ENCODE measurements at places on chromosomes 2 and 18. TPM values are rescaled to one million over a fixed set of nuclear protein-coding genes. Genes with fewer than 3 reads are reported as not detected.

Gene PRKCE
- total RNA-seq, result 62.2 TPM

Gene PLGLB1
- total RNA-seq, result 6.2 TPM

Gene SCG2
- total RNA-seq, result 52.9 TPM

Gene EN1
- total RNA-seq, result not detected

Gene VWC2L
- total RNA-seq, result 20.9 TPM

Gene CDK5R2
- total RNA-seq, result 6.2 TPM

Gene GREB1L
- total RNA-seq, result 0.31 TPM

Gene SLC5A6
- total RNA-seq, result 15.6 TPM

DNA sequence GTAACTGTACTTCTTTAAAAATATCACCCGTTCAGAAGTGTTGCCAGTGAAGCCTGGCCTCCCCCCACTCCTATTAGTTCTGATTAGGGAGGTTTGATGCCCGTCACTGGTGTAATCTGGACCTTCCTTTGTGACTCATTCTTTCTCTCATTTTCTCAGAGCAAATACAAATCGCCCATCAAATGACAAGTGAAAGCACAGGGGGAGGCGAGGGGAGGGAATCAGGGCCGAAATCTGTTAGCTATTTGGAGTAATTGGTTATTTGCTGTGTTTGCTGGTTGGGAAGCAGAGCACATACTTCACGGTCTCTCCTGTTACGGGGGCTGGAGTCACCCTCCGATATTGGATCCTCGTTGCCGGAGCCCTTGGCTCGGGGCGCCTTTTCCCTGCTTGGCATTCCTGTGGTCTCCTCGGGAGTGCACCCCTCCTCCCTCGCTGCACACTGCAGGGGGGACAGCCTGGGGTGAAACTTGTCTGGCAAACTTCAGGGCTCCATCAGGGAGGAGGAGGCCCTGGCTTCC is 178.1 kb downstream of the DYSF start:
- no peak for DNase-seq

GRCh38 chr18:44788334-44788733 is 107.6 kb downstream of the SETBP1 start:
- DNase-seq, result no peak

DNA sequence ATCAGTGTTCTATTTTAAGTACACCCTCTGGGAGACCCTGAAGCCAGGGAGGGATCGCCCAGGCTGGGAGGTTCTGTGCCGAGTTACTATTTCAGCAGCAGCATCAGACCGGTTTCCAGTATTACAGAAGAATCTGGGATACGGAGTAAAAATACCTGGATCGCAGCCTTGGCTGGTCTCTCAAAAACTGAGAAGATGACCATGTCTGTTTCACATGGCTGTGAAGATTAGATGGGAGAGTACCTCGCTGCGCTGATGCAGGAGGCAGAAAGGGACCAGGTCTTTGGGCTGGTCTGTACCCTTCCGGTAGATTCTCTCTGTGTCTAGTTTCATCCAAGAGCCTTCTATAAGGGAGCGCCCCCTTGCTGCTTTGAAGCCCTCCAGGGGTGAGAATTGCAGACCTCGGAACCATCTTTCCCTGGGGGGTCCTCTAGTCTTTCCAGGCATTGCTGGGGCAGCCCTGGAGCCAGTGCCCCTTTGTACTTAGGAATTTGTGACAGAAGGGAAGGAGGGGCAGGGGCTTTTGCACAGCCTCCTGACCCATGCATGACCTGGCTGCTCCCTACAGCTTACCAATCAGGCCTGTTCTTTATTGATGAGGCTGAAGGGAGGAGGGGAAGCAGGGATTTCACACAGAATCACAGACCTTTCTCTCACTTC is 56.3 kb upstream of the MAPRE3 start:
- DNase-seq, result no peak

GRCh38 chr2:195214072-195214471 is 443.0 kb upstream of the SLC39A10 start:
- no peak for DNase-seq

DNA sequence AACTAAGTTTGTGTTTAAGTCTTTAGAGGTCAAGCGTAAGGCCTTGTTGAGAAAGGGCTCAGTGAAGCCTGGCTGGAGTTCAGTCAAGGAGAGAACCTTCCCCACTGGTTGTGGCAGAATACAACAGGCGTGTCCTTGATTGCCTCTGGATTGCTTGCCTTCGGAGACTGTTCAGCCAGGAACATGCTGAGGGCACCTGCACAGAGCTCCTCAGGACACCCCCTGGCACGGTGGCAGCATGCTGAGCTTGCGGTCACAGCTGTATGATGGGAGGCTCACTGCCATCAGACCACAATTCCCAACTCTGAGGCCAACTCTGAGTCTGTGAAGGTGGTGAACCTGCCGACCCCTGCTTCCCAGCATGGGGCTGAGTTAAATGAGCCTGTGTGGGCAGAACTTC is 130.0 kb downstream of the LPIN1 start:
- DNase-seq, result no peak

GRCh38 chr18:2854875-2855274 is 8.1 kb downstream of the EMILIN2 start:
- no peak for DNase-seq

GRCh38 chr18:31942291-31942998 is 483 bp downstream of the TRAPPC8 start:
- no peak for DNase-seq

- no peak for DNase-seq
Measured at GRCh38 chr2:23967846-23968245, 27.6 kb downstream of the UBXN2A start.

GRCh38 chr2:109170645-109171044 is 41.6 kb downstream of the SH3RF3 start:
- no peak for DNase-seq

DNA sequence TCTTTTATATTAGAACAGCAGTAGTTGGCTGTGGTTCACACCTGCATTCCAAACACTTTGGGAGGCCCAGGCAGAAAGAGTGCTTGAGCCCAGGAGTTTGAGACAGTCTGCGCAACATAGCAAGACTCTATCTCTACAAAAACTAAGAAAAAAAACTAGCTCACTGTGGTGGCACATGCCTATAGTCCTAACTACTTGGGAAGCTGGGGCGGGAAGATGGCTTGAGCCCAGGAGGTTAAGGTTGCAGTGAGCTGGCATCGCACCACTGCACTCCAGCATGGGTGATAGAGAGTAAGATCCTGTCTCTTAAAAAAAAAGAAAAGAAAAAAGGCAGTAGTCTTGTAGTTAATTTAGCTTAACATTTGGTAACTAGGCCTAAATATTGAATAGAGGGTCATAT is 136.6 kb downstream of the AGPS start:
- DNase-seq, result no peak

DNA sequence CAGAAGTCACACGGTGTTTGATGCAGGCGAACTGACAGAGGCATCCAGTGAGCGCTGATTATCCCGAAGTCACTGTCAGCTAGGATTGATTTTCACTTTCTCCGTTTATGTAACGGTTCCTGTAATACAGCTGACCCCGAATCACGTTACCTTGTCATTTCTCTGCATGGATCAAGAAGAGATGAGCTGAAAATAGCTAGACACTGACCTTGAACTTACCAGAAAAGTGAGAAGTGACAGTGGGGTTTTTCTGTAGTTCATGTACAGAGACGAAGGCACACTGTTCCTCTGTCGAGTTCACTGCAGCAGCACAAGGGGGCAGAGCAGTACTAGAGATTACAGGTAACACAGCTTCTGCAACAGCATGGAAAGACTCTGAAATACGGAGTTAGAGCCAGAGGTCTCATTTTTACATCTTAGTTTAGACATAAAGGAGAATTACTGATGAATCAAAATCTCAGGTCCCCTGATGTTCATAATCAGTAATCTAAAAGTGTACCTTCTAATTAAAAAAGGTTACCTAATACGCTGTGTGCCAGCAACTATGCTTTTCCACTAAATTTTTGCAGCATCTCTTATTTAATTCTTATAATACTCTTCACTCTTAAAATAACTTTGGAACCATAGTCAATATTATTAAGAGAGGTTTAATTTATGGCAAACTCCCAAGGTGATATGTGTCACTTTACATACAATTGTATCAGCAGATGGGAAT is 33.1 kb downstream of the ARHGAP15 start:
- peak; percentile 13 for DNase-seq

GRCh38 chr2:28594000-28594331 is 98.1 kb downstream of the PLB1 start:
- DNase-seq, result no peak

- DNase-seq, result no peak
Measured at GRCh38 chr2:240213476-240214421, 73.3 kb upstream of the OTOS start.

- DNase-seq, result no peak
Measured at GRCh38 chr2:38465789-38466127, 88.7 kb upstream of the ATL2 start.

Measured in occipital lobe (tissue), 3 donors.